ENCODE measurements at places on chromosomes 1 and 21.

GRCh38 chr1:205689479-205689878 lies 9.2 kb upstream of the SLC45A3 start:
- DNase-seq: no peak

DNA sequence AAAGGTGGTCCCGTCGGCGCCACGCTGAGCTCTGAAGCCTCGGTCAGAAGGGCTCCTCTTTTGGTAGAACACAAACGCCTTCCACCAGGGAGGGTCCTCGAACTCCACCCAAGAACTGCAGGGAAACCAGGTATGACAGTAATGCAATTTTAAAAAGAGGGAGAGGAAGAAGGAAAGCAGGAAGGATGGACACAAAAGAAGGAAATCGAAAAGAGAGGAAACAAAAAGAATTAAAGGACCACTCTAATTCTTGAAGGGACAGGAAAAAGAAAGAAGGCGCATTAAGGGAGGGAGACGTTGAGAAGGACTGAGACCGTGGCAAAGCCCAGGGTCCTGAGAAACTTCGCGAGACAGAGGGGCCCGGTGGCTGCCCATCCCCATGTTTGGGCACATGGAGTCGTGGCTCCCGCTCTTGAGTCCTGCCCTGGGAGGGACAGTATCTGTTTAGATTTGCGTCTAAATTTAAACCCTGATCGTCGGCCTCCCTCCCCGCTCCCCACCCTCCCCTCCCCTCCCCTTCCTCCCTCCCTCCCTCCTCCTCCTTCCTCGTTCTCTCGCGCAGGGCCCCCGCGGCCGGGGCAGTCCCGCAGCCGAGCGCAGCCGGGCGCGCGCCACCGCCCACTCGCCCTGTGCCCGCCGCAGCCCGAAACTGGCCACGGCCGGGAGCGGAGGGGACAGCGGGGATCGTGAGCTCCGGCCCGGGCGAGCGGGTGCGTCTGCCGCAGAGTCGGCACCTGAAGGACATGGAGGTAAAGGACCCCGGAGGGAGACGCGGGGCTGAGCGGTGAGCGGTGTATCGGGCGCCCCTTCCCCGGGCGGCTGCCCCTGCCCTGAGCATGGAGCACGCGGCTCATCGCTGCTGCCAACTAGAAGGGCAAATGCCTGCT lies at the start of gene RCSD1:
RCSD1 (plus strand) TSS at position 552 of the 887 bp plus-strand sequence; CDS start at position 744, 192 bp downstream.
- DNase-seq: no peak

DNA sequence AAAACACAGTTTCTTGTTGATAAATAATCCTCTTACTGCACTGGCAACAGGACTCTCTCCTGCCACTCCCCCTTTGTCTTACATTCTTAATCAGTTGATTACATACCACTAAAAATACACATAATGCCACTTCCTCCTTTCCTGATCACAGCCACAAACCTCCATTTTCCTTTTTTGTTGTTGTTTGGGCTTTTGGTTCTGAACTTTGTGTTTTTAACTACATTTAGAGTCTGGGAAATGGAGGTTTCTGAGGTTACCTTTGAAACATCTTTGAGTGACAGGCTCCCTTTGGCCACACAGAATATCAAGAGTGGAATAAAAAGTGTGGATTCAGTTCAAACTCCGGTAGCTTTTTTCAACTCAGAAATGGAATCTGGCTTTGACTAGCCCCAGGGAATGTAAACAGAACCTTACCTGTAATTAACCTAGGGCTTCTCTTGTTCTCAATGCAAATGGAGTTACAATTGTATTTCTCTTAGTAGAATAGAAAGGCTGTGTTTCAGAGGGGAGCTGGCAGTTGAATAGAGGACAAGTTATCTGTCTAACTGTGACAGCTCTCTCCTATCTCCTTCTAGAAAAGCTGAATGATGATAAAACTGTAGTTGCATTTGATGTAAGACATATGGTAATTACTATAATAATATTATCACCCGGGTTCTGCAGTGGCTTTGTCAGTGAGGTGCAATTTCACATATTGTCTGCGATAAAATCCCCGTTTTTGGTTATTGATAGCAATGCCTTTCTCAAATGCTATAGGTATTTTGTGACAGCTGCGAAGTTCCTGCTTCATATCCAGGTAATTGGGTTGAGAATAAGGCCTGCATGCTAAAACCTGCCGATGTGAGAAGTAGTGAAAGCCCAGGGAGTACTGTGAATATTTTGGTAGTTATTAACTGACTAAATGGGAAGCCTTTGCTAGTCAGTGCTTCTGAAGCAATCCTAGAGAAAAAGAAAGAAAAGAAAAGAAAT lies 66.9 kb downstream of the ST6GALNAC5 start:
- no peak for DNase-seq

DNA sequence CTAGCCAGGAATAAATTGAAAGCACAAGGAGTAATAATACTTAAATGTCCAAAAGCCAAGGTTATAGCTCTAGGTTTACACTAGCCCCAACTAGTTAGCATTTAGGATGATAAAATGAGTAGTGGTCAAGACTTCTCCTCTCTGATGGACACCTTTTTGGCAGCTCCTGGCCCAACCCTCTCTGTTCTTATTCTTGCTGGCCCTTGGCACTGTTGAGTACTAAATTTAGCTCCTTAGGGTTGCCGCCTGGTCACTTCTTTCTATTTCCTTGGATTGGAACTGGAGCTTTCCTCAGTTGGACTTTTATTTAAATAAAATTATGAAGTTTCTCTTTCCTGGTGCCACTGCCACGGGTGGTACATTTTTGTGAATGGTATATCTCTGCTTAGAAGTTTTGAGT lies 28.3 kb downstream of the ARID1A start:
- no peak for DNase-seq

GRCh38 chr1:180997843-180998504 lies 24.7 kb downstream of the STX6 start:
- DNase-seq: no peak

- DNase-seq: peak; percentile 27
Observed at GRCh38 chr1:84505493-84506001, 639 bp upstream of the SPATA1 start.

DNA sequence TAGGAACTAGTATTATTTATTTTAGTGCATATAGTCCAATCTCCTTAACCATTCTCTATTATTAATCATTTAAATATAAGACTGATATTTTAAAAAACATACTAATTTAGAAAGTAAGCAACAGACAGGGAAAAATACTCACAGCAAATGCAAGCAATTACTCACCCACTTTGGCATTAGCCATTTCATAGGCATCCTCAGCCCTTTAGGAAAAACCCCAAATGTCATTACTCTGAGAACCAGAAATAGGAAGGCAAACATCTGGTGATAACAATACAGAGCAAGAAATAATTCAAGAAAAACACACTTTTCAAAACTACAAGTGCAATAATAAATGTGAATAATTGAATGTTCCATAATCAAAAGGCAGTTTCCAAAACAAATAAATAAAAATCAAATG lies 545.1 kb downstream of the PLPP3 start:
- DNase-seq: no peak

DNA sequence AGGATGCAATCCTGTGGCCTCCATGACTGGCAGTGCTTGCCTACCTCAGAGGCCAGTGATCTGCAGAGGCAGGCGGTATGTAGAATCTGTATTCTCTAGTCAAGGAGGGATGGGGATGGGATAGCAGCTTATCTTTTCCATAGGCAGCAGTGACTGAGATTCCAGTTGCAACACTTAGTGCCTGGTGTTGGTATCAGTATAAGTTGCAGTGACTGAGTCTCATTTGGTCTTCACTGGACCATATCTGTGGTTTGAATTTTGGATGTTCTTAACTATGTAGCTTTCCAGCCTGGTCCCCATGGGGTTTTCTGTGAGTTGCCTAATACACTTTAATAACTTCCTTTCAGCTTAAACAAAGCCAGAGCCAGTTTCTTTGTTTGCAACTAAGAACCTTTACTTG lies 16.5 kb downstream of the DYRK1A start:
- DNase-seq: no peak

DNA sequence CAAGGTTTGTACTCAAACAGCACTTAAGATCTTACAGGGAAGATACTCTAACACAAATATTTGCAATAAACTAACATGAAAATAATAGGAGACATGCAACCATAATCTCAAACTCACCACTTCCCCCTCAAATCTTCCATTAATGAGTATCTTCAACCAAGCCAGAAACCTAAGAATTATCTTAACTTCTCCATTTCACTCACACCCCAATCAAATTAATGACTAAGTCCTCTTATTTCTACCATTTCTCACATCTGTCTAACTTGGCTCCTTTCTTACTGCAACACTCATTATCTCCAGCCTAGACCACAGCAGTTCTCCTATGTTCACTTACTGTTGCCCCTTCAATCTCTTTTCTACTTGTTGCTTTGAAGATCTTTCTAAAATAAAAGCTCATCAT lies 10.4 kb downstream of the RBBP5 start:
- no peak for DNase-seq

DNA sequence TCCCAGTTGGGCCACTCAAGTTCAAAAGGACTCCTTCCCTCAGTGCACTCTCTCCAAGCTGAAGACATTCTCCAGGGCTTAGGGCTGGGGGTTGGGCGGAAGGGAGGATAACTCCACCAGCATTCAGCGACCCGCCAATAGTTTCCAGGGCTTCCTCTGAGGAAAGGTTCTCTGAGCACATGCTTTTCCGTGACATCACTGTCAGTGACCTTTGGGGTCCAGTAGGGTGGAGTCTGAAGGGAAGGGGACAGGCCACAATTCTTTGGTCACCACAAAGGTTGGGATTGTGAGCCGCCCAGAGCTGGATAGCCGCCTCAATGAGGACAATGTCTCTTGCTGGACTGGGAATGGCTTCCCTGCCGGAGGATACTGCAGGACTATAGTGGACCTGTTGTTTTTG lies 22.8 kb upstream of the RXRG start:
- DNase-seq: no peak

GRCh38 chr1:175702079-175702795 lies 41.2 kb downstream of the TNR start:
- DNase-seq: no peak

- no peak for DNase-seq
Observed at GRCh38 chr1:27951396-27951795, 8.4 kb upstream of the XKR8 start.

DNA sequence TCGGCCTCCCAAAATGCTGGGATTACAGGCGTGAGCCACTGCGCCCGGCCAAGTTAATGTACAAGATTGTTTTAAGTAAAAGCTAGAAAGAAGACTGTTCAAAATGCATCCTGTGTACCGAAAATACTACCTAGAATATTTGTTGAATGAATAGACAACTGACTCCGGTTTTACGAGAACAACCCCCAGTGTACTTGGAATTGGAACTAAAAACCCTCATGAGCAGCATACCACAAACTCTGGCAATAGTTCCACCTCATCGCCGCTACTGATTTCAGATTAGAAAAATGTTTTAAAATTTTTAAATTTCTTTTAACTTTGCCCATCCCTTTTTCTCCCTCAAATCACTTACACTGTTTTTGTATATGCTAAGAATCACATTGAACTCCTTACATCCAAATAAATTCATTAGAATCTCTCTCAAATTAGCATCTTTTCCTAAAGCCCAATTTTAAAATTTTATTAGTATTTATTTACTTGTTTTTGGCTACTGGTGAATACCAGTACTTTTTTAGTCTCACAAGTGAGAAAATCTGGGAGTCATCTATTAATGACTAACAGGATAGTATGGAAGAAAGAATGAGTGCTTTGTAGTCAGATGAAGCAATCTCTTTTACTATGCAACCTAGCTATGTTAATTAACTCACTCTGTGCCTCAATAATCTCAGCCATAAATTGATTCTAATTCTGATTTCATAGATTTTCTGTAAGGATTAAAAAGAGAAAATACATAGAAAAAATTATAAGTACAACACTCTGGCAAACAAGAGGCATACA lies 95.1 kb downstream of the GPATCH2 start:
- DNase-seq: no peak

- no peak for DNase-seq
Observed at GRCh38 chr1:150283260-150283659, 906 bp downstream of the CIART start.

DNA sequence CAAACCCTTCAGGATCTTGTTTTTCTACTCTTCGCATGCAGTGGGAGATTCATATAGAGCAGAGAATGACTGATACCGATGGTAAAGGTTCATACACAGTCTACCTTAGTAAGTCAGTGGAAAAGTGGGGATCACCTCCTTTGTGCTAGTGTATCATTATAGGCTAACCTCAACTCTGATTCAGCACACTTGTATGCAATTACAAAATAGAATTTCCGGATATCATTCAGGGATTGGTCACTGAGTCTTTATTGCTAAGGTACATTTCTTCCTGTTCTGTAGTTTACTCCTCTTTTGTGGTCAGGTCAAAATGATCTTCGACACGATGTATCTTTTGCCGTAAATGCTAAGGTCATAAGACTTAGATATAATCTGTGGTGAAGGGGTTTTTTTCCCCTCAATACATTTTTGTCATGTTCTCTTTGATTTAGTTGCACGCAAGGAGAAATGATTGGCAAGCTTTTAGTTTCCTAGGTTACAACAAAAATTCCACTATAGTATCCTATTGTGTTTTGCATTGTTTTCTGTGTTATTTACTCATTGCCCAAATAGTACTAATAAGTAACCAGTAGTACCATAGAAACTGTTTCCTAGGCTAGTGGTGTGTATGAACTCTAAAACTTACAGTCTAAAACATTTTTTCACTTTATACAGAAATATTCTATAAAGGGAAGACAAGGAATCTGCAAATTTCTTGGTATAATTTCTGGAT lies 35.7 kb upstream of the PLA2G4A start:
- DNase-seq: no peak

DNA sequence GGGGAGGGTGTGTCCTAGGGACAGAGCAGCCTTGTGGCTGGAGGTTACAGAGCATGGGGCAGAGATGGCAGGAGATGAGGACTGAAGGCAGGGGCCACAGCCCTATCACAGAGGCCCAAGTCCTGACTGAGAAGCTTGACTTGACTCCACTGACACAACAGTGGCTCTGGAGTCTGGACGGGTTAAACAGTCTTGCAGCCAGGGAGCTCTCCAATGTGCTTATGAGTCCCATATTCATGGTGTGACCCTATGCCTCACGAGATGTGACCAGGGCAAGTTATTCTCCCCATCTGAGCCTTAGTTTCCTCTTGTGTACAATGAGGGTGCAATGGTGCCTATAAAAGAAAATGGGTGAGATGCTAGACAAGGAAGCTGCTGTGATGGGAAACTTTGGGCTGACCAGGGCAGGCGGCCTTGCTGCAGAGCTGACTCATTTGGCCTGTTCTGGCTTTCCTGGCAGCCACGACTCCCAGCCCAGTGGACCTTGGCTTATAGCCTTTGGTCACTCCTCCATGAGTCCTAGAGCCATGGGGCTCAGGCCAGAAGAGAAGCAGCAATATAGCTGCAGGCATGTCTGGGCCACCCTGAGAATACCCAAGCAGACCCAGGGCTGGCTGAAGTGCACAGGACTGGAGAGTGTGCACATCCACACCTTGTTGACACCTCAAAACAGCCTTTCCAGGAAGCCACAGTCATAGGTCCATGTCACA lies 2.8 kb upstream of the TTC22 start:
- DNase-seq: no peak

GRCh38 chr1:177824508-177824982 lies 145.3 kb downstream of the SEC16B start:
- no peak for DNase-seq

DNA sequence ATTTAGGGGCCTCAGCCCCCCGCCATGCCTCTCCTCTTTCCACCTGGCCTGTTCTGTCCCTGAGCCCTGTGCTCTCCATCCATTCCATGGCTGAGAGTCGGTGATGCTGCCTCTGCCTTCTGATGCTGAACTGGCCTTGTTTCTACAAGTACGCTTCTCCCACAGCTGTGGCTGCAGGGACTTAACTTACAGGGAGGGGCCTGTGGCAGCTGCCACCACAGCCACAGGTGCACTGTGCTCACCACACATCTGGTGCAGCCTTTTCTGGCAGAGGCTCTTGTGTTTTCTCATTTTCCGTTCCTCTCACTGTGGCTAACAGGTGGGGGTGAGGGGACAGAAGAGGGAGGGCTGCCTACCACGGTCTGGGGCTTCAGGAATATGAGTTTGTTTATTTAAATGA lies 4.2 kb downstream of the FMO1 start:
- no peak for DNase-seq

GRCh38 chr1:106344494-106344893 lies 712.0 kb upstream of the PRMT6 start:
- DNase-seq: no peak

Data from omental fat pad (tissue), 4 donors.